ENCODE measurements at places on chromosomes 1 and 21.
A peak's percentile ranks its signal among the peaks of the same experiment; 100 is the strongest.

- no peak for DNase-seq
Measured at GRCh38 chr1:186178426-186179043, 196.5 kb downstream of the TPR start.

- peak; percentile 74 for DNase-seq
Measured at GRCh38 chr1:201537891-201538611, 876 bp upstream of the NAV1 start.

DNA sequence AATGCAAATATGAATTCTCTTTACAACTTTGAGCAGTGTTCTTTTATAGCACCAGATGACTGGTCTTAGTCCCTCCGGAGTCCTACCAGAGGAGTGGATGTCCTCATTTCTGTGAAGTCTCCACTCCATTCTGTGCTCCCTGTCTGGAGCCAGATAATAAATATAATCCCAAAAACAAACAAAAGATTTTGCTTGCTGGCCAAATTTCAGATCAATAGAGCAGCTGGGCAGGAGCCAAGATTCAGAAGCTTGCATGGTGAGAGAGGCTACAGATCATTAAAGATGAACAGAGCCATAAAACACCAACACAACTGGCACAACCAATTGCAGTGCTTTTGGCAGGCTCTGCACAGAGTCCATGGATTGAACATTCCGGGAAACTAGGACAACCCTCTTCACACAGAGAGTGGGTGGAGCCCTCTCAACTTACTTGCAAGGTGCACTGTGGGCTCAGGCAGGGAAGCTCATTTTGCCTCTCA is 231.5 kb upstream of the SNX7 start:
- DNase-seq, result no peak

DNA sequence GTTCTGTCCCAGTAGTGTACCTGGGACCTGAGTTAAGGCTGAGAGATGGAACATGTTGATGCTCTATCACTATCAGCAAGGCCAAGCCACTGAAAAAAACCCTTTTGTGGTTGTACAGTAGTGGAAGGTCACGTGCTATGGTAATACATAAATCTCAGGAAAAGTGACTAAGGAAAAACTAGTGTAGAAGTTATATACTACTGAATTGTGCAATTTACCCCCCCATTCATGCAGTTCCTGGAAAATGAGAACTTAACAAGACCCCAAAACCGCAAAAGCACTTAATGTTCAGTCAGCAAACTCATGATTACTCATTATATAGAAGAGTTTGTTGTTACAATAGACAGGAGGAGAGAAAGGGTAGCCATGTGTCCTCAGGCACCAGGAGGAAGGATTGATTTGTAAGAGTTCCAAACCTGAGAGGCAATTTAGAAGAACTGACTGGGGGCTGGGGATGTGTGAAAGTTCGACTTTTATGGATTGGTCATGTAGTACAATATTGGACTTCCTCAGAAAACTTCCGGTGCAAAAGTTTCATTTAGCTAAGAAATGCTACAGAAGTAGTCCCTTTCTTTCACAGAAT is 91.6 kb downstream of the RGL1 start:
- peak; percentile 65 for DNase-seq

DNA sequence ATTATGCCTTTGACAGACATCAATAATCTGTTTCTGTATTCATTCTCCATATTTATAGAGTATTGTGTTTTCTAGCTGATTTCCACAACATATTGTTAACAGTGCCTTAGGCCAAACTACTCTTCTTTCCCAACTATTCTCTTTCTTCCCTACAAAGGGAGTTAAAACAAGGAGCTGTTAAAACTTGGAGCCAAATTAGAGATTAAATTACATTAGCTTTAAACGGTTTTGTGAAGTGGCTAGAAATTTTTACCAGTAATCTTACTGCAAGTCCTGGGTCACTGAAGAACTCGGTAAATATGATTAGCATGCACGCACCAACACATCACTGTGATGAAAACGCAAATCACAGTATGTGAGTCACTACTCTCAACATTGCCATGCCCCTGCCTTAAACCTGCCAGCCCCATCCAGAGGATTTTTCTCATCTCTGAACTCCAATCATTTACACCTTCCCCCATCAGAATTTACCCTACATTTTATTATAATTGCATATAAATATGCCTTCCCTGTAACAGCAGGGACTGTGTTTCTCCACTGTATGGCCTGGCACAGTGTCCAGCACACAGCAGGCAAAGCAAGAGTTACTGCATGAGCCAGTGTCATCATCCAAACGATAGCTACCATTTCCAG is 1.5 kb upstream of the PRDX6 start:
- peak; percentile 29 for DNase-seq
